ENCODE measurements at places on chromosomes 16 and 17.

- DNase-seq = peak; percentile 12
Observed at GRCh38 chr17:39400547-39401411, 647 bp downstream of the FBXL20 start.

- DNase-seq = no peak
Observed at GRCh38 chr16:28974007-28974436, 556 bp upstream of the SPNS1 start.

- DNase-seq = no peak
Observed at GRCh38 chr16:67843343-67843765, 1.2 kb downstream of the THAP11 start.

GRCh38 chr16:67968400-67969253 is at the start of gene SLC12A4:
TSS of gene SLC12A4 (minus strand) at chr16:67968637. CDS start at chr16:67968553, 84 bp downstream.
- DNase-seq = peak; percentile 79

- no peak for DNase-seq
Observed at GRCh38 chr17:29611351-29612093, 11.2 kb downstream of the CORO6 start.

DNA sequence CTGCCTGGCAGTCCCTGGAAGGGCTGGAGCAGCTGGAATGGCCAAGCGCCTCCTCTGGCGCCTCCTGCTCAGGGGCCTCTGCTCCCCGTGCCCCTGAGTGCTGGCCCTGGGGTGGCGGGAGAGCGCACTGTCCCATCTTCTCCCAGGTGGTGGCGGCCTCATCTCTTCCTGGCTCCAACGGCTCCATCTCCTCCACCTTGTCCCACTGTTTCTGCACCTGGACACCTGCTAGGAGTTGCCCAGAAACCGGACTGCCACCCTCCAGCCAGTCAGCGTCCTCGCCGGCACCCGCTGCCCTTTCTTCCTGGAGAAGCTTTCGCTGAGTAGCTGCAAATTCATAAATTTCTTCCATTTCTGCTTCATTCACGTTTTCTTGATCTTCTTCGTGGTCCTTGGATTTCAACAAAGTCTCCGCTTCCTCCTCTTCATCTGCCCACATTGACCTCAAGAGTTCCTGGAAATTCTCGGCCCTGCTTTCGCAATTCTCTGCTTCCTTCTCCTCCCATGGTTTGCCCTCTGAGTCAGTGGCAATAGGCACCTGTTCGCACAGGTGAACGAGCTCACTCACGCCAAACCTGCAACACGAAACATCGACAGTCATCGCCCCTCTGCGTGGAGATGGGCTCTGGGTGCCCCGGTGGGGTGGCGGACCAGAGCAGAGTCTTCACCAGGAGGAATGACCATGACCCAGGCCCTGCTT is 13.7 kb upstream of the NLRC3 start:
- DNase-seq = no peak

DNA sequence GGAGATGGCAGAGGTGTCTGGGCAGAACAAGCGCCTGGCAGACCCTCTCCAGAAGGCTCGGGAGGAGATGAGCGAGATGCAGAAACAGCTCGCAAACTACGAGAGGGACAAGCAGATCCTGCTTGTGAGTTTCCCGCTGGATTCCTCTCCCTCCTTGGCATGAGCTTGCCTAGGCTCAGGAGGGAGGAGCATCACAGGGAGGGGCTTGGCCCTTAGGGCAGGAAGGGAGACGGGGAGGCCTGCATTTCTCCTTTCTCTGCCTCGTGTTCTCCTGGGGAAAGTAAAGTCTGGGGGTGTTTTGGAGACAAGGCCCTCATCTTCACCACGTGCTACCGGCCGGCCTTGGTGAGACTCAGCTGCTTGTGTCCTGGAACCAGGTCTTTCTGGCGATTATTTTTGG is 18.0 kb upstream of the DBNDD1 start:
- DNase-seq = no peak

- no peak for DNase-seq
Observed at GRCh38 chr17:14641117-14641516, 340.2 kb downstream of the HS3ST3B1 start.

DNA sequence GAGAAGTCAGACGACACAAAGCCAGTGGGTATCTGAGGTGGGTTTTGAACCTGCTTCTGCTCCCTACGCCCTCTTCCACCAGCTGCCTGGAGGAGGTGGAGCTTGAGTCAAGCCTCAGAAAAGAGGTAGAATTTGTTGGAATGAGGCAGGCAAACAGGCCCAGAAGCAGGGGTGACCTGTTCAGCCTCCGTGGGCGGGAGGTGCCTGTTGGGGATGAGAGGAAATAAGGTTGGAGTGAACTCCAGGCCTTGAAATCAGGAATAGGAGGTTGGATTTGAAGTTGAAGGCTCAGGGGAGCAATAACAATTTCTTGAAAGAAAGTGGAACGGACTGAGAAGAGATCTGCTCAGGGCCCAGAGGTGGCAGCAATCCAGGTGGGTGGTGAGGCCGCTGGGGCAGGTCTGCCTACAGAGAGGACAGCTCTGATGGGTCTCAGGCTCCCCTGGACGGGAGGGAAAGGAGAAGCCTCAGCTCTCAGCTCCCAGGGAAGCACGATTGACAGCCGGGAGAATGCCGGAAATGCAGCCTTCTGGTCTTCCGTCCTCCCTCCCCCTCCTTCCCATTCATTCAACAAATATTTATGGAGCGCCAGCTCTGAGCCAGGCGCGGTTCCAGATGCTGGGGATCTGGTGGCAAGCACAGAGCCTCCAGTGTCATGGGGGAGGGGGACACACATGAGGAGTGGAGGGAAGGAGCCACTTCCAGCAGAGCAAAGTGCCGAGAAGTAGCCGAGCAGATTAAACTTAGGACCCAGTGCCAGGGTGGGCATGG is 61.9 kb upstream of the CIBAR2 start:
- no peak for DNase-seq

DNA sequence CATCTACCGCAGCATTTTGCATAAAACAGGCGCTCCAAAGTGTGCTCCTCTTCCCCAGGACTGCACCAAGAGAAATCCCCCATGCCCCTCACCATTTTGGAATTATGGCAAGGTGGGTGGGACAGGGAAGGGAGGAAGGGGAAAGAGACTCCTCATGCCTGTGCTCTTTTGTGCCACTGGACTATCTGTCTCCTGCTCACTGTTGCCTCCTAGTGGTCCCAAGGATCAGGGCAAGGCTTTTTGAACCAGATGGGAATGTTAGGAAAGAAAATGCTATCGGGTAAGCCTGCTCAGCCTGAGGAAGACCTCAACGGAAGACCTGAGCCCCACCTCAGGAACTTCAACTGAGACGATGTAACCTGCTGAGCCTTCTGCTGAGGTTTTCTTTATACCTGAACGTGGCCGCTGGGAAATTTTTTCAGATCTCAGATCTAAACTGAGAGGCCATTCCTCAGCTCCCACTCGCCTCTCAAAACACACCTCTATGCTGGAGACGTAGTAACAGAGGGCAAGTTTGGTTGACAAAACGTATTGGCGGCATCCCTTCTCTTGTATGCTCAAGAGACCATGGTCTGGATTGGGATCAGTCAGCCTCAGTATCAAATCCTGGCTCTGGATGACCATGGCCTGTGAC is 58.3 kb downstream of the SPACA3 start:
- peak; percentile 22 for DNase-seq

DNA sequence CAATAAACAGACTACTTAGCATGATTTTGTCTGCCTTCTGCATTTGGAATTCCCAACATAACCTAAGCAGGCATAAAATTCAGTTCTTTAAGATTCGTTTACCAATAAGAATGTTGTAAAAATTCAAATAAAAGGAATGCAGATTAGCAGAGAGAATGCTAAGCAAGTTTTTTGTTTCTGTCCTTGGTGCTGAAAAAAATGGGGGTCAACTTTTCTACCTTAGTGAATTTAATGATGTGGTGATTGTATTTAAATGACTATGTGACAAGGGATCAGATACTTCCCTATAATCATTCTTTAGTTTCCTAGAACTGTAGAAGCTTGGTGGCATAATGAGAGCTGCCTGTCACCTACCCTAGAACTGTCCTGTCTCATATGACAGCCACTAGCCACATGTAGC is 159.5 kb downstream of the RBFOX1 start:
- no peak for DNase-seq

GRCh38 chr16:87644596-87644995 is 42.3 kb downstream of the JPH3 start:
- DNase-seq = no peak

GRCh38 chr17:65323049-65323448 is 185.9 kb downstream of the RGS9 start:
- no peak for DNase-seq

DNA sequence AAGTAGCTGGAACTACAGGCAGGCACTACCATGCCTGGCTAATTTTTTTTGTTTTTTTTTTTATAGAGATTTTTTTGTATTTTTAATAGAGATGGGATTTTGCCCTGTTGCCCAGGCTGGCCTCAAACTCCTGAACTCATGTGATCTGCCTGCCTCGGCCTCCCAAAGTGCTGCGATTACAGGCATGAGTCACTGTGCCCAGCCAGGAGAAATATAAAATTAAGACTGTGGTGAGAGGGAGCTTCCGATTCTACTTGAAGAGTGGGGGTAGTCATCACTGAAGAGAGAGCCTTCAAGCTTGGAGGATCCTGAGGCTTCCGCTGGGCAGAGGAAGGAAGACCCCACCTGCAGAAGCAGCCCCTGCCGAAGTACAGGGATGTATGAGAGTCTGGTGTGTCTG is 34.4 kb upstream of the RGS9 start:
- DNase-seq = no peak

DNA sequence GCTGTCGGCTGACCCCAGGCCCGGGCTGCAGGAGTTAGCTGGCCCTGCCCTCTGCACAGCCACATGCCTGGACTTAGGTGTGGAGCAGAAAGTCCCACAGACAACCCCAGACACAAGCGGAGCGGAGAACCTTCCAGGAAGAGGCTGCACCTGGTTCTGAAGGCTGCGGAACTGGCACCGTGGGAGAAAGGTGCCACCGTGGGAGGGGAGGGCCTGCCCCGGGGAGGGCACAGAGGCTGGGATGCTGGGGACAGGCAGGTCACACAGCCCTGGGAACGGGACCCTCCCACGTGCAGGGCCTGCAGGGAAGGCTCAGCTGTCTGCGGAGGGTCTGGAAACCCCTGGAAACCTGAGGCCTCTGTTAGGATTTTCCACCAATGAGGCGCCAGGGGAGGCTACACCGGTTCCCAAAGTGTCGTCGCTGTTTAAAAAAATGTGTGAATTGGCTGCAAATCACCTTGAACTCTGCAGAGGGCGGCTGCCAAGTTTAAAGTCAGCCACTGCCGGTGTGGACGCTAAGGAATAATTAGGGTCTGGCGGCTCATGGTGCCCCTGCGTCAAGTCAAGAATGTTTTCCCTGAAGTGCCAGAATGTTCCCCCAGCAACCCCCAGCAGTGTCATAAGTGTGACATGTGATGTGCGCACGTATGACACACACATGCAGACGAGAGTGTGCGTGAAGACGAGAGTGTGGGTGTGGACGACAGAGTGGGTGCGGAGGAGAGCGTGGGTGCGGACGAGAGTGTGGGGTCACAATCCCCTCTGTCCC is 50.9 kb upstream of the PABPN1L start:
- no peak for DNase-seq

- DNase-seq = no peak
Observed at GRCh38 chr17:63519972-63520882, 2.9 kb upstream of the KCNH6 start.

DNA sequence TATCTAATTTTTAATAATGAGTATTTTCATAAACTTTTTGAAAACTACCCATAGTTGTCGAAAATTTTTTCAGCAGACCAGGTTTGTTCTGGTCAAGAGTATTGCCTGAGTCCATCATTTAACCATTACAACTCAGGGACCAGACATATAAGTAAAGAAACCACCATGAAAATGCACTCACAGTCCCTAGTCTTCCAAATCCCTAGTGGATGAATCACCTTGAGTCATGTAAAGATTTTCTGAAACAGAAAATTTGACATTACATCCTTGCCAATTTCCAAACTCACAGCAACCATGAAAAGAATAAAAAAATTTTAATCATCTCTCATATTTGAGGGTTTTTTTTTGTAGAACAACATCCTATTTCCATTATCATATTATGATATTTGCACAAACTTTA is 1337.5 kb upstream of the CDH8 start:
- no peak for DNase-seq

DNA sequence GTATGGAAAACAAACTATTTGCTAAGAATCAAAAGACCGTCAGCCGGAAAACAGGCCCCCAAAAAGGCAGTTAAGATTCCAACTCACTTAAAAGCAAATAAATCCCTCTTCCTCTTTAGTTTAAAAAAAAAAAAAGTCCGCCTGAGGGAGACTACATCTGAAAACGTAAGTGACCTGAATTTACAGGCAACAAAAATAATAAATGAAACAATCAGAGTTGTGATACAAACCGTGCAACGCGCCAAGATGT is 1.1 kb downstream of the KANSL1 start:
- DNase-seq = no peak

DNA sequence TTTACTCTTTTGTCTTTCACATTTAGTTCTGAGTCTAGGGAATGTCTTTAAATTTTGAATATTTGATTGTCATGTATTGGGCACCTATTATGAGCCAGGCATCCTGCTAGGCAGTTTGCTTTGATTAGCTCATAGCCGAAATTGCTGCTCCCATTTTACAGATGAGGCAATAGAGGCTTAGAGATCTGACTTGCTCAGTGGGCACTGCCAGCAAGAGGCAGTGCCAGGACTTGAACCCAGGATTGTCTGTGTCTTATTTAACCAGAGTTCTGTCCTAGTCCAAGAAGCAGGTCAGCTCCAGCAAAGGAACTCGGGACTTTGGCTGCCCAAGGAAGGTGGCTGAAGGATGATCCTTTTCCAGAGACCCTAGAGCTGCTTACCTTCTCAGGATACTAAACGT is 24.5 kb downstream of the BEAN1 start:
- no peak for DNase-seq

GRCh38 chr16:30722443-30722842 is 23.5 kb downstream of the SRCAP start:
- no peak for DNase-seq

DNA sequence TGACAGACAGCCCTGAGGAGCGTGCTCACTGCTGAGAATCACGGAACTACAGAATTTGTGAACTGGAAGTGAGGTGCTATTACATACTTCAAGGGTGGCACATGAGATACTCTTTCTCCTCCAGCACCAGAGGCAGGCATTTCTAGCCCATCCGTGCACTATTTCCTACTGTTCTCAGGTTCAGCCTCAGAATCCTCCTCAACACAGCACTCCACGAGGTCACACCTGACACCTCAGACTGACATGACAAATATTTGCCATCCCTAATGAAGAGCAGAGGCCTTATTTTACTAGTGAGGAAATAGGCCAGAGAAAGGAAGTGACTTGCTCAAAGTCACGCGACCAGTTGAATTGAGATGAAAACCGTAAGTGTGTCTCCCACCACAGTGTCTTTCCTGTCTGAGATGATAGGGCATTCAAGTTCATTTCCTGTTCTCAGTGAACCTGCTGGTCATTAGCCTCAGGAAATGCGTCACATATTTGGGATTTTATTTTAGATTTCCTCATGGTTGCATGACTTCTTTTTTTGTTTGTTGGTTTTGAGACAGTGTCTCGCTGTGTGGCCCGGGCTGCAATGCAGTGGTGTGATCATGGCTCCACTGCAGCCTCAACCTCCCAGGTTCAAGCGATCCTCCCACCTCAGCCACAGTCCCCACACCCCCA is 23.6 kb downstream of the SEZ6 start:
- peak; percentile 51 for DNase-seq

DNA sequence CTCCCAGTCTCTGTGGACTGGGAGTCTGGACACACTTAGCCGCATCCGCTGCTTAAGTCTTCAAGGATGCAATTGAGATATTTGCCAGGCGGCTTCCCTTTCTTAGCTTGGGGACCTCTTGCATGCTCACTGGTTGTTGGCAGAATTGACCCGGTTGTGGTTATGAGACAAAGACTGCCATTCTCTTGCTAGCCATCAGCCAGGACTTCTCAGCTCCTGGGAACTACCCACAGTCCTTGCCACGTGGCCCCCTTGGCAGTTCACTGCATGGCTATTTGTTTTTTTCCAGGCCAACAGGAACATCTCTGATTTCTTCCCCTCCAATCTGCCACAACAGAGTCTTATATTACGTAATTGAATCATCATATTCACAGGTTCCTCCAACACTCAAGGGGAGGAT is 25.5 kb downstream of the CACNG4 start:
- no peak for DNase-seq

Data from activated gamma-delta T cell treated with Interleukin-2 at 50 U/mL for 16 hours (primary cell).